MCF 10A (cell line): ENCODE measurements at places on chromosomes 1 and 21. TPM values are rescaled to one million over a fixed set of nuclear protein-coding genes. Genes with fewer than 3 reads are reported as not detected.
A peak's percentile ranks its signal among the peaks of the same experiment; 100 is the strongest.

DNA sequence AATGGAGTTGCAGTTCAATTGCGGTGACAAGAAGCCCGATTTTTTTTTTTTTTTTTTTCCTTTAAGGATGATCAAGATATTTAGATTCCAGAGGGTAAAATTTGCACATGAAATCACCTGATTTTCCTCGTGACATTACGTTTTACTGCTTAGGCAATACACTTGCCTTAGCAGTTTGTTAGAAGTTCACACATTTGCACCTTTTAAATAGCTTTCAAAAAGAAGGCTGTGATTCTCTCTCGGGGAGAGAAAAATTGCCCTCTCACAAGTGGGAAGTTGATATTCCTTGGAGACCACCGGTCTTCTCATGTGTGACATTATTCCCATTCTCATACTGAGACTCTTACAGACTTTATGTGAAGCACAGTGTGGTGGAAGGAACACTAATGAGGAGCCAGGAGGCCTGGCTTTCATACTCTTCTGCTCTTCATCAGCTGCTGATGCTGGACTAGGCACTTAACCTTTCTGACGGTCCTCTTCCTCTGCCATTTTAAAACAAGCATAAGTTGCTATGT, 69.8 kb upstream of the HSPA13 start:
- DNase-seq, result no peak

The NTNG1 gene
- total RNA-seq, result 0.44 TPM in 1 of 2 replicates, not detected in the other

DNA sequence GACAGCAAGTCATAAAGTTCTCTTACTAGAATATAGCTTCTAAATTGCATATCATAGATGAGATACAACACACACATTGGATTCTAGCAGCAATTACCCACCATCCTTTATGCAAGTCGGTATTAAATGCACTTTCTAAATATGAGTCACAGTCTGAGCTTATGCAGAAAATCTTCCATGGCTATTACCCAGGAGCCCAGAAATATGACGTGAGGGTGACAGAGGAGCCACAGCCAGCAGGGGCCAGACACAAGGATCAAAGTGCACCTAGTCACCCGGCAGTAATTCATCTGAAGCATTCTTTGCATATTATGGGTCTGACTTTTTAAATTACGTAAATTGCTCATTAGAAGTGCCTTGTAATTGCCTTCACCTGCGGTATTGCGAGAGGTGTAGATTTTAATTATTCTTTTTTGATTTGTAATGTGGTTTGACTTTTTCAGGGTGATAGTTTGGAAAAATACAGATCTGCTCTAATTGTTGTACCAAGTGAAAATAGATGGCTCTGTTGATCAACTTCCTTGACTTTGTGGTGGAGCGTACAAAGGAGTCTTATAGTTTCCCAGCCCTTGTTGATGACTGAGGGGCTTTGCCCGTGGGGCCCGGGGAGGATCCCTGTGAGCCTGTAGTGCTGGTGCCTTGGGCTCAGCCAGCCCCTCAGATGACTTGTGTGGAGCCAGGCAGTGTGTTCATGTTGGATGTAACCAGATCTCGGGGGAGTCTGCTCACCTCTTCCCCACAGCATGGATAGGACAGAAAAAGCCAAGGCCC, 470.0 kb upstream of the VAMP3 start:
- DNase-seq, result peak; percentile 73

DNA sequence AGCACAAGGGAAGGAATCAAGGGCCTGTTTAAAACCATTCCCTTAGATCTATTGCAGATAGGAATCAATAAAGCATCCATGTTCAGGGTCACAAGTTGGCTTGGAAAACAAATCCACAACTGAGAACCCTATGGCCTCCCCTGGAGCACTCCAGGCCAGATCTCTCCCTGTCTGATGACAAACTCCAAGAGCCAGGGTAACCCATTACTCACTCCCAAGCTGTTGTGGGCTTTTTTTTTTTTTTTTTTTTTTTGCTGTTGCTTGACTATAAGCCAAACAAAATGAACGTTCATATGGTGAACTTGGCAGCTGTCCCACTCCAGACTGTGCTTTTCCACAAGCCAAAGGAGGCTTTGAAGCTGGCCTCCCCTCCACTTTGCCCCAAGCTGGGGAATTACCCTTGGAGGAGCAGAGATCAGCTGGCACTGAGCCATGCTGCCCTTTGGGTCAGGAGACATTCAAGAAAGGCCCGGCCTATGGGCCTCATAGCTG, 35.7 kb upstream of the VAV3 start:
- peak; percentile 91 for DNase-seq

DNA sequence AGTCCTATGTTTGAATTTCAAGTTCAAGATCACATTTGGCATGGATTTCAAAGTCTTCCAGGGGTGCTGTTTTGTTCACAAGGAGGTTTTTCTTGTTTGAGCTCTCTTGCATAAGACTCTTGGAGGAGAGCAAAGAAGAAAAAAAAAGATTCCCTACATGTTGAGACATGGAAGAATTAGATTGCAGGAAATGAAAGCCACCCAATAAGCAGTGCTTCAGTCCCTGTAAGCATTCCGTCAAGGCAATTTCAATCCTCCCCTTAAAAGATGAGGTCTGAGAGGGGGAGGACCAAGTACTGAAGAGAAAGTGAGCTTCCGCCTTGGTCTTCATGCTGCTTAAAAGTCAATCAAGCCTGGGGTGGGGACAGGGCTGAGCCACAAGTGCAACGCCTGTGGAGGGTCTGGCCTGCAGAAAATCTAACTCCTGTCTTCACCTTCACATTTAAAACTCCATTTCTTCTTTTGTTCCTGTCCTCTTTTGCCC, 50.2 kb downstream of the LPAR3 start:
- peak; percentile 72 for DNase-seq

DNA sequence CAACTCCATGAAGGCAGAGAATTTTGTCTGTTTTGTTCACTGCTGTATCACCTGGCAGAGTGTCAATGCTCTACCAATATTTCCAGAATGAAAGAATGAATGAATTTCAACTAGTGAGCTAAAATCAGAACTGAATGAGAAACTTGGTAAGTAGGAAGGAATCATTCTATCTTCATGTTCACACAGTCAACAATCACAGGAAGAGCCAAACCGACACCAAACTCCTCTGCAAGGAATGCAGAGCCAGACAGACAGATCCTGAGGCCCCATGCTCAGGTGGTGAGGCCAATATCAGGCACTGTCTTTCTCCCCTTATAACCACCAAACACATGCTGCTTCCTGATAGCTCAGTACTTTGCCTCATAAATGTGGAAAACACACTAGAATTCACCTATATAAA, 139.1 kb downstream of the SLC45A1 start:
- no peak for DNase-seq

DNA sequence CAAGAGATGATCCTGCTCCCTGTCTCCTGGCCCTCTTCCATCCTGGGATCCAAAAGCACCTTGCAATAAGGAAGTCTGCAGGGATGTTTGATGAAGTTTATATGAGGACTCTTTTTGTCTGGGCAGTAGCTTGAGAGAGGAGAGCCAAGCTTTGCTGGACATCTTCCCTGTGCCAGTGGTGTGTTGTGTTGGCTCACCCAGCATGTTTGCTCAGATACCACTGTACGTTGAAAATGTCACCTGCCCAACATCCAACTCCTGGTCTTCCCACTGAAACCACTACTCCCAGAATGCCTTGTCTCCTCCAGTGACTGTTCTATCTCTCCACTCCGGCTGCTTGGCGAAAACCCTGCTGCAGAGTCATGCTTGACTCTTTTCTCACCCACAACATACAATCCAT, 12.8 kb downstream of the CDK18 start:
- no peak for DNase-seq

The MAN1C1 gene
- not detected in 2 replicates for total RNA-seq

DNA sequence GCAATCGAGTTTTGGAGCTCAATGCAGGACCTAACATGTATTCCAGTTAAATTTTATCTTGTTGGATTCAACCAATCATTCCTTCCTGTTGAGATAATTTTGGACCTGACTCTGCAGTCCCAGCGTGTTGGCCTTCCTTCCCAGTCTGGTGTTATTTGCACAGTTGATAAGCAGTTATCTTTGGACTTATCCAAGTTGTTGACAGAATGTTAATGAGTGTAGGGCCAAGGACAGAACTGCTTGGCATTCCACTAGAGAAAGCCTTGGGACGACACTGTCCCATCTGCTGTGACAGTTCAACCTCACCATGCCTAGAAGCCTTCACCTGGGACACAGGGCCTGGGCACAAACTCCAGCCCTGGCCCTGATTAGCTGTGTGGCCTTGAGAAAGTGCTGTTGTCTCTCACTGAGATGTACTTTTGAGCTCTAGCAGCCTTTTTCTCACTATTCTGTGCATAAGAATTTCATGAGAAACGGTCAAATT, 104.1 kb upstream of the SLC25A33 start:
- DNase-seq, result no peak

The EFNA3 gene
- 1.6 and 1.7 TPM in 2 replicates for total RNA-seq

- DNase-seq, result no peak
Measured at GRCh38 chr1:154386643-154387352, 18.3 kb upstream of the IL6R start.

The NTMT2 gene
- total RNA-seq, result not detected in 2 replicates

- DNase-seq, result no peak
Measured at GRCh38 chr1:3894626-3895278, 5.3 kb downstream of the C1orf174 start.

GRCh38 chr1:209999005-209999404, 61.0 kb downstream of the SYT14 start:
- no peak for DNase-seq

- no peak for DNase-seq
Measured at GRCh38 chr1:216222288-216222687, 201.0 kb downstream of the USH2A start.

- DNase-seq, result no peak
Measured at GRCh38 chr1:172895050-172895460, 155.7 kb downstream of the TNFSF18 start.
